ENCODE measurements at places on chromosomes 13 and 19. TPM values are rescaled to one million over a fixed set of nuclear protein-coding genes. Genes with fewer than 3 reads are reported as not detected.
A peak's percentile ranks its signal among the peaks of the same experiment; 100 is the strongest.

DNA sequence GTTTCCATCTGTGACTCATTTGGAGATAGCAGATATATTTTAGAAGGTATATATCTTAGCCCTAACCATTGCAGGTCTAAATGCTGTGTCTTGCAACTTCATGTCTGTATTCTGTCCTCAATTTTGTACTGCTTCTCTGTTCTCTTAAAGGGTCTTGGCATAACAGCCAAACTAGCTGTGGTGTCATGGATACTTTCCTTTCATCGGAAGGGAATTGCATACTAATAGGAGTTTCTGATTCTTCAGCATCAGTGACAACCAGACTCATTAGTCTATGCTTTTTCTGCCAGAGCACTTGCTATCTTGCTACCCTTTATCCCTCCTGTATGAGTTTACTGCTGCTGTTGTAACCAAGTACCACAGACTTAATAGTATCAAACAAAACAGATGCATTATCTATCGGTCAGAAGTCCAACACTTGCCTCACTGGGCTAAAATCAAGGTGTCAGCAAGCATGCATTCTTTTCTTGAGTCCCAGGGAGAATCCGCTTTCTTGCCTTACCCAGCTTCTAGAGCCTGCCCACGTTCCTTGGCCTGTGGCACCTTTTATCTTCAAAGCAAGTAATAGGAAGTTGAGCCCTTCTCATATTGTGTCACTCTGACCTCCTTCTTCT is 253.1 kb downstream of the HS6ST3 start:
- DNase-seq = no peak

GRCh38 chr13:27281420-27281819 is 10.8 kb downstream of the RASL11A start:
- no peak for DNase-seq

Gene PRR36
- 8.3 TPM for polyA plus RNA-seq

DNA sequence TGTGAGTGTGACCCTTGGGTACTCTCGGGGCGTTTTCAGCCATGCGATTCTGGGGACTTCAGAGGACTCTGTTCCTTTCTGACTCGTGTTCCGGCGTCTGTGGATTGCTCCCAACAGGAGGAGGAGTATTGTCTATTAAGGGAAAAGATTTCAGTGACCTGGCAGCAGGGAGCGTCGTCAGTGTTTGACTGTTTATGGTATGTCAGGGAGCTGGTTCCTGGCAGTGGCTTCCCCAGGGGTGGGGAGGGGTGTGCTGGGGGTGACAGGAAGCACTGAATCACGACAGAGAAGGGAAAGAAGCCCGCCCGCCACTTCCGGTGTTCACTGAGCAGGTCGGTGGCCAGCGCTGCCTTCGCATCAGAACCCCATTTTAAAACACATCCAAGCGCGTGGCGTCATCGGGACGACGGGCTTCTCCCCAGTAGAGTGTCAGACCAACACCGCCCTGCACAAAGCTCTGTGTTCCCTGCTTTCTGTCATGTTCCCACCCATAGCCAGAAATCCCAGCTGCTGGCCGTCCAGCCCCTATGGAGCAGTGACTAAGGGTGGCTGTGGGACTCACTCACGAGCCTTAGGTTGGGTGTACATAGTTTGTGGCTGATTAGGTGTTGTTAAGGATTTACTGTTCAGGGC is 33.8 kb downstream of the COL4A2 start:
- no peak for DNase-seq

Gene SPIB
- polyA plus RNA-seq = 1.0 TPM

GRCh38 chr13:30116379-30116778 is 191.0 kb downstream of the KATNAL1 start:
- DNase-seq = no peak

DNA sequence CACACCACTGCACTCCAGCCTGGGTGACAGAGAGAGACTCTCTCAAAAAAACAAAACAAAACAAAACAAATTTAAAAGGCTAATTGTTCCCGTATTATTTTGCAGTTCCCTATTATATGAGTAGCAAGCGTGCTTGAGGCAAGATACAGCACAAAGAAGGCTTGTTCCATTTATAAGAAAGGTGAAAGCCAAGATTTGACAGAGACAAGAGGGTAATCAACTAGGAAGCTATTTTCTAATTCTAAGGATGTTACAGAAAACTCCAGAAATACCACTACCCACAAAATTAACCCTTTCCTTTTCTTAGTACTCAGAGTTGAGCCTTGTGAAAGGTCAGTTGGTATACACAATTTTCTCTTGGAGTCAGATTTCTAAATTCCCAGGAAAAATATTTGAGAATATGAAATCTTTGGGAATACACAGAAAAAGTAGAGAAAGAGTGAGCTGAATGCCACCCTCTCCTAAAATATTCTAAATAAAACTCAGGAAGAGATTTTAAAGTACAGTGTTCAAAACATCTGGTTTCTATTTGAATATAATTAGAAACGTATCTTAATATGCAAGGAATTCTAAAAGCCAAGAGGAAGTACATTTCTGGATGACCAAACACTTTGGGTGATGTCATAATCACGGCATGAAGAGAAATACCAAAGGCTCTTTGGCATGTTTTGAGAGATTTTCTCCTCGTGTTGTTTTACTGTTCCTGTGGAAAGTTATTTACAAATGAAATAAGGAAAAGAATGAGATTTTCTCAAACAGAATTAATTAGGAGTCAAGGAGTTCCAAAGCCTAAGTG is 63.0 kb upstream of the FLT1 start:
- DNase-seq = peak; percentile 34

DNA sequence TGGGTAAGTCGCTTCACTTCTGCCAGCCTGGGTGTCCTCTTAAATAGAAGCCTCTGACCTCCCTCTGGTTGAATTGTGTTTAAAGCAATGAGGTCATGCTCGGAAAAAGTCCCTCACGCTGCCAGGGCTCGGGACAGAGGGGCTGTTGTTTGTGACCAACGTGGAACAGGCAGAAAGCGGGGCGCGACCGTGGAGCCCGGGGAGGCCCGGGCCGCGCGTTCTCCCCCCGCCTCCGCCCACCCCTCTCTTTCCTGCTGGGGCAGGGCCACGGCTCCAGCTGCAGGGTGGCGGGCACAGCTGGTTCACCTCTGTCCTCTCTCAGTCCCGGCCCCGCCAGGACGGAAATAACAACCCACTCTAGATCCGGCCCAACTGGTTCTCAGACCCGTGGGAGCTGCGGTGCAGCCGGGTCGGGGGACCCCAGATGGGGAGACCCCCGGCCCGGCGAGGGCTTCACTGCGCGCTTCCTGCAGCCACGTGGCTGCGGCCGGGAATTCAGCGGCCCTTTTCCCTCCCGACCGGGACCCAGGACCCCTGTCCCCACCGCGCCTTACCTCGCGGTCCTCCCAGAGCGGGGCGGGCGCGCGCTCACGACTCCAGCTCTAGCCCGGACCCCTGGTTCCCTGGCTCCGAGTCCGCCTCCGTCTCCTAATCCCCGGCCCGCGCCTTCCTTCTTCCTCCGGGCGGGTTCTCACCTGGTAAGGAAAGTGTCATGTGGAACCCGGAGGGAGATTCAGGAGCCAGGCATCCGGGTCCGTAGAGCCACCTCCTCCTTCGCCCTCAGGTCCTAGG is 1.9 kb downstream of the CDC42EP5 start:
- DNase-seq = no peak

- DNase-seq = no peak
Observed at GRCh38 chr13:80871481-80871880, 530.6 kb upstream of the SPRY2 start.

GRCh38 chr19:29499921-29500590 is 25.7 kb upstream of the VSTM2B start:
- no peak for DNase-seq

GRCh38 chr19:27974082-27974513 is 1238.9 kb downstream of the UQCRFS1 start:
- no peak for DNase-seq

DNA sequence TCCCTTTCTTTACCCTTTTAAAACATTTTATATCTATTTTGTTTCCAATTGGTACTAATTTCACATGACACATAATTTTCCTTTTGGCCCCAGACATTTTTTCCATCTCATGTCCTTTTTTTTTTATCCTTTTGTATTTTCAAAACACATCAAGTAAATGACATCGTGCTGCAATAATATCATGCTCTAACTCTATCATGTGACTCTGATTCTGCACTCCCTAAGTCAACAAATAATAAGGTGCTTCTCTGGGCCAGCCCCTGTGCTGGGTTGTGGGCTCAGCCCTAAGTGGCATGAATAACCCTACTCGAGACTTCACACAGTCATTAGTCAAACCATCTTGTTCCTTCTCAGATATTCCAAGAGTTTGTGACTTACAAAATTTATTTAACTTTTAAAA is 21.7 kb downstream of the NALCN start:
- DNase-seq = no peak

Gene WDR87
- polyA plus RNA-seq = 0.02 TPM

- no peak for DNase-seq
Observed at GRCh38 chr13:54972838-54973237, 1944.2 kb downstream of the OLFM4 start.

Gene LAIR2
- polyA plus RNA-seq = not detected

Gene LRRC4B
- 27.1 TPM for polyA plus RNA-seq

Gene THSD1
- polyA plus RNA-seq = 7.6 TPM

Data from left renal cortex interstitium (tissue), 4 donors.